ENCODE measurements at places on chromosomes 16 and 17. TPM values are rescaled to one million over a fixed set of nuclear protein-coding genes. Genes with fewer than 3 reads are reported as not detected.
A peak's percentile ranks its signal among the peaks of the same experiment; 100 is the strongest.

- DNase-seq = no peak
These were observed 67.5 kb downstream of the GPRC5B start for GRCh38 chr16:19817122-19817521.

GRCh38 chr16:75372236-75372856, 61.0 kb downstream of the CFDP1 start:
- DNase-seq = no peak

The SOX15 gene
- 1.7 TPM for total RNA-seq

- peak; percentile 20 for DNase-seq
These were observed 126.4 kb downstream of the C16orf78 start for GRCh38 chr16:49499869-49500610.
